A549 treated with AZD2906 at 1 μM for 4 hours (cell line): ENCODE measurements at places on chromosomes 12 and 14. TPM values are rescaled to one million over a fixed set of nuclear protein-coding genes. Genes with fewer than 3 reads are reported as not detected.

KRT2 gene
- total RNA-seq, result 0.03 TPM in 1 of 5 replicates, not detected in the others

IL26 gene
- total RNA-seq, result not detected in 5 replicates

DLK1 gene
- 0.17 to 0.41 TPM (median 0.26 TPM) in 5 replicates for total RNA-seq

MAGOHB gene
- 47.4 to 51.6 TPM (median 48.3 TPM) in 5 replicates for total RNA-seq

PCNX4 gene
- total RNA-seq, result 26.5 to 43.7 TPM (median 27.1 TPM) in 5 replicates

LRTM2 gene
- total RNA-seq, result 0.02 to 0.09 TPM (median 0.05 TPM) in 4 of 5 replicates, not detected in the other

ADAM21 gene
- 0.02 to 0.03 TPM in 2 of 5 replicates, not detected in the others for total RNA-seq

IAPP gene
- not detected in 5 replicates for total RNA-seq

MYO1H gene
- not detected in 5 replicates for total RNA-seq

NANOG gene
- 0.03 to 0.19 TPM (median 0.07 TPM) in 3 of 5 replicates, not detected in the others for total RNA-seq

SDS gene
- 0.49 to 1.8 TPM (median 1.6 TPM) in 5 replicates for total RNA-seq

NINJ2 gene
- 0.41 to 0.74 TPM (median 0.61 TPM) in 5 replicates for total RNA-seq

KRT78 gene
- 0.04 to 0.13 TPM (median 0.07 TPM) in 5 replicates for total RNA-seq

TEP1 gene
- total RNA-seq, result 8.7 to 9.7 TPM (median 9.3 TPM) in 5 replicates

RBM19 gene
- 17.7 to 19.3 TPM (median 18.3 TPM) in 5 replicates for total RNA-seq

PROX2 gene
- not detected in 5 replicates for total RNA-seq

TAS2R43 gene
- not detected in 5 replicates for total RNA-seq

FLRT2 gene
- total RNA-seq, result 2.7 to 3.0 TPM (median 2.8 TPM) in 5 replicates

ANP32D gene
- total RNA-seq, result not detected in 5 replicates

ACOT6 gene
- total RNA-seq, result not detected in 5 replicates

CPNE6 gene
- total RNA-seq, result 0.05 to 0.12 TPM (median 0.06 TPM) in 4 of 5 replicates, not detected in the other

CIROP gene
- total RNA-seq, result not detected in 5 replicates

SLC17A8 gene
- 0.02 to 0.06 TPM in 2 of 5 replicates, not detected in the others for total RNA-seq

RFX4 gene
- total RNA-seq, result 0.06 to 0.18 TPM (median 0.08 TPM) in 3 of 5 replicates, not detected in the others

ART4 gene
- 0.06 TPM in 1 of 5 replicates, not detected in the others for total RNA-seq

TRHDE gene
- total RNA-seq, result 0.01 to 0.15 TPM (median 0.03 TPM) in 5 replicates

IFNG-AS1 gene
- not detected in 5 replicates for total RNA-seq

POTEG gene
- total RNA-seq, result not detected in 5 replicates

PYM1 gene
- 40.4 to 44.4 TPM (median 41.2 TPM) in 5 replicates for total RNA-seq

HRK gene
- 1.4 to 2.1 TPM (median 1.8 TPM) in 5 replicates for total RNA-seq

LIN52 gene
- total RNA-seq, result 3.7 to 6.9 TPM (median 4.2 TPM) in 5 replicates

CD163 gene
- total RNA-seq, result 0.03 to 0.06 TPM (median 0.06 TPM) in 3 of 5 replicates, not detected in the others

CACNA1C gene
- total RNA-seq, result 0.02 to 0.06 TPM (median 0.03 TPM) in 4 of 5 replicates, not detected in the other

CLEC2A gene
- total RNA-seq, result not detected in 5 replicates

ANO2 gene
- 0.07 to 0.21 TPM (median 0.15 TPM) in 5 replicates for total RNA-seq

EMP1 gene
- 193 to 239 TPM (median 235 TPM) in 5 replicates for total RNA-seq

MFAP5 gene
- 0.07 to 0.28 TPM (median 0.17 TPM) in 5 replicates for total RNA-seq

NFYB gene
- 21.3 to 26.0 TPM (median 23.8 TPM) in 5 replicates for total RNA-seq

NUP37 gene
- total RNA-seq, result 59.8 to 75.2 TPM (median 62.6 TPM) in 5 replicates

SELPLG gene
- 0.79 to 1.1 TPM (median 0.94 TPM) in 5 replicates for total RNA-seq

LALBA gene
- total RNA-seq, result not detected in 5 replicates

ADCY6 gene
- total RNA-seq, result 9.5 to 12.7 TPM (median 11.3 TPM) in 5 replicates

RNFT2 gene
- 1.5 to 2.7 TPM (median 2.0 TPM) in 5 replicates for total RNA-seq
